ENCODE measurements at places on chromosomes 11 and 22.

GRCh38 chr11:121564948-121565684 is 112.3 kb upstream of the SORL1-AS1 start:
- no peak for DNase-seq

DNA sequence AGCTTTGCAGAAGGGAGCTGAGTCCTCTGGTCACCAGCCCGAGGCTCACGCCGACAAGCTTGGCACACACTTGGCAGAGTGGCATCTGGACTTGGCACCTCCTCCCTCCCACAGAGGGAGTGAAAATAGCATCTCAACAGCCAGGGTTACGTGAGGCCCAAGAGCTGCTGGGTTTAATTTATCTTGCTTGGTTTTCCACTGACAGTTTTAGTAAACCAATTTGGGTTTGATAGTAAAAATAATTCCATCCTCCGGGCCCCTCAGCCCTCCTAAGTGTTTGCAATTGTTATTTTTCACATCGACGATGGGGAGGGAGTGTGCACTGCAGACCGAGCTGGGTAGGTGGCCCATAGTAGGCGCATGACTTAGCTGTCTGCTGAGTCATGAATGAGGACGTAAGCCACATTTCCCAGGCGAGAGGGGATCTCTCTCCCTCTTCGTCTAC is 107.6 kb upstream of the ASPHD2 start:
- peak; percentile 97 for DNase-seq

DNA sequence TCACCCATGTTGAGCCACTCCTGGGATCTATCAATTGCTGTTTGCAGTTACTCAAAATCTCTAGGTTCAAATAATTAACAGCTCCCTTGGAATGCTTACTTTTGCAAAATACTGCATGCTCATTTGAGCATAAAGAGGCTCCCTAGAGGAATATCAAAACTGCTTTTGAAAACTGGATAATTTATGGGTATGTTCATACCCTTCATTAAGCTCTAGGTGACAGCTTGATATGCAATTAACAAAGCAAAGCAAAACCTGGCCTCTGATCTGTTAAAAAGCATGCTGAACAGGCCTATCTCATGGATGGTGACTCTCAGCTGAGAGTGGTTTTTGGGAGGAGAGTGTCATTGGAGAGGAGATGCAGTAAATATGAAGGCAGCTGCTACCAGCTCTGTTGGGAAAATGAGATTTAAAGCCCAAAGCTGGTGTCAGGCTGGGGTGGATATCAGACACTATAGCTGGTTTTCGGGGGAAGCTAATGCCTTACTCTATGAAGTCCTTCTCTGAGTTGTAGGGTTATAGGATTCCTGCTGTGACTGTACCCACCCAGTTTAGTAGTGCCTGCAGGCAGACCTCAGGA is 110.9 kb downstream of the RASSF10 start:
- DNase-seq: no peak

DNA sequence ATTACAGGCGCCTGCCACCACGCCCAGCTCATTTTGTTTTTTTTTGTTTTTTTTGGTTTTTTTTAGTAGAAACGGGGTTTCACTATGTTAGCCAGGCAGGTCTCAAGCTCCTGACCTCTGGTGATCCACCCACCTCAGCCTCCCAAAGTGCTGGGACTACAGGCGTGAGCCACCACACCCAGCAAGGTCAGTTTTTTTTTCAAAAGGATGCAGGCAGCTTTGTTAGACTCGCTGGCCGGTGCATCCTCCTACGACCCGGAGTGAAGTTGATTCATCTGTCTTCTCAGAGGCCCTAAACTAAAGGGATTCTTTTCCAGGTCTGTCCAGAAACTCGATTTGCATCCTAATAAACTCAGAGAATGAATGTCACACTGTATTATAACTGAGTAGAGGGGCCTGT is 182.3 kb downstream of the DBX1 start:
- DNase-seq: no peak

GRCh38 chr11:20161230-20161918 is 1.1 kb upstream of the DBX1 start:
- peak; percentile 49 for DNase-seq

GRCh38 chr11:6646918-6647679 is 8.5 kb downstream of the DCHS1 start:
- DNase-seq: peak; percentile 84

- no peak for DNase-seq
These were observed 4.4 kb upstream of the KRTAP5-9 start for GRCh38 chr11:71543866-71544265.

DNA sequence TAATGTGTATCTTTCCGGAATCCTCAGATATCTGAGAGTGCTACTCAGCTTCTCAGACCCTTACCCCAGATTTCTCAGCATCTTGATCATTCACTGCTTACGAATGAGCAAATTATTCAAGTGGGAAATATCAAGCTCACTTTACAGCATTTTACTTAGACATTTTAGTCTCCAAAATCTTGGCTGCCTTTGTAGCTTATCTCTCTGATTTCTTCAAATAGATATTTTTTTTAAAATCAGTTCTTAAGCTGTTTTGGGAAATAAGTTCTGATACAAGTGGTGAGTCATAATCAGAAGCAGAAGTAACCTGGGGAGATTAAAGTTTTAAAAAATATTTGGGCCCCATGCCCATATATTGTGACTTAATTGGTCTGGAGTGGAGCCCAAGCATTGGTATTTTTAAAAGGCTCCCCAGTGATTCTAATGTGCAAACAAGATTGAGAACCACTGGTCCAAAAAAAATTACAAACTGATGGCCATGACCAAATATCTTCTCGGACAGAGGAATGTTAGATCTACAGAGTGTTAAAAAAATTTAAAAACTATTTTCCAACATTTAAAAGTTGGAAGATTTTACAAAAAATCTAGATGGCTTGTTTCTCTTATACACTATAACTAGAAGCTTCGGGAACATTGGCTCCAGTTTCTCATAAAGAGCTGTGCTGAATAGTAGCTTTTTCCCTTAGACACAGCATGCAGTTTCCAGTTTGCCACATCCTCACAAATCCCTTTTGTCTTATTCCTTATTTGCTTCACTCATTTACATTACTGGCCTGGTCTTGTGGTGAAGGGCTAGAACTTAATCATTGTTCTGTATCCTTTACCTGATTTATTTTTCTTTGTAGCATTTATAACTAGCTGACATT is 87.8 kb upstream of the BMAL1 start:
- DNase-seq: no peak

GRCh38 chr11:9265211-9266131 is at the start of gene DENND5A:
Gene DENND5A (minus strand): TSS chr11:9265350. CDS start chr11:9265069, 281 bp downstream.
- DNase-seq: peak; percentile 92

DNA sequence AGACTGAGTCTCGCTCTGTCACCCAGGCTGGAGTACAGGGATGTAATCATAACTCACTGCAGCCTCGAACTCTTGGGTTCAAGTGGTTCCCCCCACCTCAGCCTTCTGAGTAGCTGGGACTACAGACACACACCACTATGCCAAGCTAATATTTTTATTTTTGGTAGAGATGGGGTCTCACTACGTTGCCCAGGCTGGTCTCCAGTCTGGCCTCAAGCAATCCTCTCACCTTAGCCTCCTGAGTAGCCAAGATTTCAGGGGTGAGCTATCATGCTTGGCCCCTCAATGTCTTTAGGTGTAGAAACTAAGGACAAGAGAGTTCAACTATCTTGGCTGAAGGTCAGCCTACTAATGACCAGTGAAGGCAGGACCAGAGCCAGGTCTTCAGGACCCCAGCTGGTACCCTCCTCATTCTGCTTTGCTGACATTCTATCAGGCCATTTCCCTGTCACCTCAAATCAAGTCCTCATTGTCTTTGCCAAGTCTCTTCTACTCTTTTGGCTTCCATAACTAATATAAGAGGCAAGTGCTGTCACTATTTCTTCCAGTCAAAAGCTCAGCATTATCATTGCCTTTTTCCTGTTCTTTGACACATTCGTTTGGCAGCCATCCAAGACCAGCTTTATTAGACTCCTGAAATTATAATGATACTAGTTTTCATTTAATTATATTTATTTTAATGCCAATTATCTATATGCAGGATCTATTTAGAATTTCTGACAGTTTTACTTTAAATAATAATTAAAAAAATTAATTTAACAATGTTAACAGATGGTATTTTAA is 264.2 kb upstream of the PITPNB start:
- DNase-seq: no peak

DNA sequence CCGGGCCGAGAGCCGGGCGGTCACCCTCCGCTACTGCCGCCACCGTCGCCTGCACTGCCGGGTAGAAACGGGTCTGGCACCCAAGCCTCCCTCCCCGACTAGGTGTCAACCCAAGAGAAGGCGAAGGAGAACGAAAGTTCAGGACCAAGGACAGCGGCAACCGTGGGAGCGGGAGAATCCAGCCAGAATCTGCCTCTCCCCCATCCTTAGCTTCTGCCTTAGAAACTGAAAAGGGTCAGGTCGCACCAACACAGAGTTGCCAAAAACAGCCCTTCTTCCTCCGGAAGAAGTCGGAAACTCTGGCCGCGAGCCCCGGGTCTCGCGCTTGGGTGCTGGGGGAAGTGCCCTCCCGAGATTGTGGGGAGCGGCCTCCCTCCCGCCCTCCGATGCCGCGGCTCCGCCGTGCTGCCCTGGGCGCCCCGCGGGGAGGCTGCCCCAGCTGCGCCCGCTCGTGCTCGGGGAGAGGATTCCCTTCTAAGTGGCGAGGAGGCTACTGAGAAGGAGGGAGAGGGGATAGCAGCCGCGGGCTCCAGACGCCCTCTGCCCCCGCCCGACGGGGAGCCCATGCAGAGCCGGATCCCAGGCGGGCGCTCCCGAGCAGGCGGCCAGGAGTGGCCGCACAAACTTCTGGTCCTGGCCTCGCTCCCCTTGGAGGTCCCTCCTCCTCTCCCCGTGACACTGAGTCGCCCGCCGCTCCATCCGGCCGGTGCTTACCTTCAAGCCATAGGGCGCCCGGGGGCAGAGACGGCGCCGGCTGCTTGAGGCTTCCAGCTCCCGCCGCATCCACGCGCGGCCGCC is 637 bp downstream of the DRD2 start:
- peak; percentile 79 for DNase-seq

- DNase-seq: no peak
These were observed 28.0 kb upstream of the KRTAP5-6 start for GRCh38 chr11:1668911-1669473.
